CD4-positive, alpha-beta memory T cell (primary cell): ENCODE measurements at places on chromosomes 16 and 17.

GRCh38 chr17:41962768-41963434, 3.7 kb upstream of the CNP start:
- DNase-seq = peak; percentile 62

GRCh38 chr17:41354536-41354935, 3.9 kb upstream of the KRT33A start:
- DNase-seq = no peak

- no peak for DNase-seq
Measured at GRCh38 chr17:66310528-66311148, 8.2 kb downstream of the PRKCA start.

DNA sequence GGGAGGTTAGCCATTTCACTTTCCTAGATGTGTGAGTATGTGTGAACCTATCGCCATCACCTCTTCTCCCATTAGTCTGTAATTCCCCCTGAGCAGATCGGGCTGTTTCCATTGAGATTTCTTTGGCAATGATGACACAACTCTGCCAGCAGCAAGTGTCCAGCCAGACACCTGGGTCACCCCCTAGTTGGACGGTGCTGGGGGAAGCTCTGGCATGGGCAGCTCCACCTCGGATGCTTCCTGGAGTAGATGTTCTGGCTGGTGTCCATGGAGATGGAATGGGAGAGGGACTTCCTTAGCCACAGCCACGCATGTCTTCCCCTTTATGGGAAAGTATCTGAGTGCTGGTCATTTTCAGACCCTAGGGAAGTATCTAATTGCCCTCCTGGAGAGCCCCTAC, 247.9 kb upstream of the RPL38 start:
- no peak for DNase-seq

DNA sequence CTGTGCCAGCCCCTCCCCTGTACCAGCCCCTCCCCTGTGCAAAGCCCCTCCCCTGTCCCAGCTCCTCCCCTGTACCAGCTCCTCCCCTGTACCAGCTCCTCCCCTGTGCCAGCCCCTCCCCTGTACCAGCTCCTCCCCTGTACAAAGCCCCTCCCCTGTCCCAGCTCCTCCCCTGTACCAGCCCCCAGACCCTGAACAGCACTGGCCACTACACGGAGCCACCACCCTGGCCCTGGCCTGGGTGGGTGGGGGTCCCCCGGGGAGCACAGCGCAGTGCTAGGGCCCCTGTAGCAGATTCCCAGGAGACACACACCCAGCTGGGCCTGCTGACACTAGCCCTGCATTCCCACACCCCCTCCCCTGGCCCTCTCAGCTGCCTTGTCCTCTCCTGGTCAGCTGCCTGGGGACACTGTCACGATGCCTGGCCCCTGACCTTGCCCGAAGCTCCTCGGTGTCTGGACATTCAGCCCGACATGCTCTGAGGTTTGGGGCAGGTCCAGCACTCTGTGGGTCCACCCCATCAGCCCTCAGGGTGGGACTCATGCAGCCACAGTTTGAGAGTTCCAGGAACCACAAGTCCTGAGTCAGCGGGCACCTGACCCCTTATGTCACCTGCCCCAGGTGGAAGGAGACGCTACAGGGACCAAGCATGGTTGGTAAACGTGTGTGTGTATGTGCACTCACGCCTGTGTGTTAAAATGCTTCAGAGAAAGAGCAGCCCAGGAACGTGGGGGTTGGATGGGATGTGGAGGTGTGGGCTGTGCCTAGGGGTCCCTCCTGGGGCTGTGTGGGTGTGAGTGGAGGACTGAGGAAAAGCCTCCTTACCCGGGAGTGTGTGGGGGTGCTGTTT, 114.2 kb downstream of the METRNL start:
- DNase-seq = no peak

- DNase-seq = no peak
Measured at GRCh38 chr16:8720080-8720966, 45.9 kb downstream of the ABAT start.

GRCh38 chr16:67539691-67540635, 11.3 kb downstream of the RIPOR1 start:
- DNase-seq = no peak

DNA sequence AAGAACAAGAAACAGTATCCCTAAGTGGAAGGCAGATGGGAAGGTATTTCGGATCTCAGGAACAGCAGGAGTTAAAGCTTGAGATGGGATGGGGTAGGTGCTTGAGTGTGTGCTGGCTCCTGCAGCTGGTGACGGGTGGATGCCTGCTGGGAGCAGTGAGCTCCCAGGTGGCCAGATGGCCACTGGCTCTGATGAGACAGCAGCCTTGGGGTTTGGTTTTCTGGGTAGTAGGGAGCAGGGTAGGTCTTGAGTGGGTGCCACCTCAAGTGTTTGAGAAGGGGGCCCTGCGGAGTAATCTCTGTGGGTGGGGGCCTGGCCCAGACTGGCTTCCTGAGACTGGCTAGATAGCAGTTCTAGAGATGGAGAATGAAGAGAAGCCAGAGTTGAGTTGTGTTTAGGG, 10.3 kb downstream of the EPN2 start:
- no peak for DNase-seq

DNA sequence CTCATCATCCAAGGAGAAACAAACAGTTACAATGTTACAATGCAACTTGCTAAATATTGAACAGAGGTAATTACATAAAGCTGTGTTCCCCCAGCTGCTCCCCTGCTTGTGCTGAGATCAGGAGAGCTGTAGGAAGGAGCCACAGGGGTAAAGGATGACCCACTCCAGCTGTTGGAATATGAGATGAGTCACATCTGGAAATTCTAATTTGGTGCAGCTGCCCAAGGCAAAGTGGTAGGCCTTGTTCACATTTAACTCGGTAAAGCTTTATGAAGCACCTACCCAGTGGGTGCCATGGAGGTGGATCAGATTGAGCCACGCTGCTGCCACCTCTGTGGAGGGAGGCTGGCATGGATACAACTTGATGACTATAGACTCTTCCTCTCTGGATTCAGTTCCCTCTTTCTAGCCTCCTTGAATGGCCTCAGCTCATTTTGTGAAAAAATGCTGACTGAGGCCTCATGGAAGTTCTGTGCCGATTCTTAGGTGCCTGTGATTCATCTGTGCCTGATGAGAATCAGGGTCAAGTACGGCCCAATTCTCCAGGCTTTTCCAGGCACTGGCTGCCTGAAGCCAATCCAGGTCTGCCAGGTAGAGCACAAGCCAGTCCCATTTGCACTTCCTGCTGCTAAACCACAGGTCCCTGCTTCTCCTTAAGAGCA, 7.4 kb downstream of the ZNF689 start:
- no peak for DNase-seq

GRCh38 chr16:29029168-29029994, 44.5 kb downstream of the LAT start:
- no peak for DNase-seq

GRCh38 chr16:59463776-59464175, 729.7 kb upstream of the GOT2 start:
- DNase-seq = no peak

GRCh38 chr17:83151442-83152226, 72.2 kb downstream of the METRNL start:
- DNase-seq = no peak

GRCh38 chr17:34709158-34709754, 129.9 kb downstream of the TMEM132E start:
- no peak for DNase-seq

GRCh38 chr17:77786090-77786489, 172.4 kb upstream of the TNRC6C start:
- no peak for DNase-seq

GRCh38 chr17:34511931-34512330, 67.5 kb upstream of the TMEM132E start:
- DNase-seq = no peak

GRCh38 chr16:87558682-87559081, 43.6 kb upstream of the JPH3 start:
- DNase-seq = no peak

- DNase-seq = no peak
Measured at GRCh38 chr16:47463771-47464624, 2.9 kb downstream of the PHKB start.

DNA sequence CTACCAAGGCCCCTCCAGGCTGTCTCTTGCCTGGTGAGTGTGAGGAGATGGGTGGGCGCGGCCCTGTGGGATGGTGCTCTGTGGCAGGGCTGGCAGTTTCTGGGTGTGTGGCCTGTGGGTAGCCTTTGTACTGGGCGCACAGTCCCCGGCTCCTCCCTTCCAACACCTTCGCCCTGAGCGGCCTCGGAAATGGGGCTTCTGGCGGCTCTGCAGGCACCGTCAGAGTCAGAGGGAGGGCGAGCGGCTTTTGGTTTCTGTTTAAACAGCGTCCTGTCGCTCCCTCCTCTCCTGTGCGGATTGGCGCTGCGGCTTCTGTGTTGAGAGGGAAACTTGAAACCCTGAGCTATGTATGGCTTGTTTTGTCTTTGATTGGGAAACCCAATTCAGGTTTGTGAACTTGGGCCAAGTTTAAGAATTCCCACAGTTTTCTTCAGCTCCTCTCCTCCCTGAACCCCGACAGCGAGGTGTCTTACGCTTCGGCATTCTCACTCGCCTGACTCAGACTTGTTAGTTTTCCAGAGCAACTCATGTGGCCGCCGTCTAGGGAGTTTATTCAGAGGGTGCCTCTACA, 8.3 kb upstream of the ZNF750 start:
- peak; percentile 37 for DNase-seq
